ENCODE measurements at places on chromosomes 3 and 15.

DNA sequence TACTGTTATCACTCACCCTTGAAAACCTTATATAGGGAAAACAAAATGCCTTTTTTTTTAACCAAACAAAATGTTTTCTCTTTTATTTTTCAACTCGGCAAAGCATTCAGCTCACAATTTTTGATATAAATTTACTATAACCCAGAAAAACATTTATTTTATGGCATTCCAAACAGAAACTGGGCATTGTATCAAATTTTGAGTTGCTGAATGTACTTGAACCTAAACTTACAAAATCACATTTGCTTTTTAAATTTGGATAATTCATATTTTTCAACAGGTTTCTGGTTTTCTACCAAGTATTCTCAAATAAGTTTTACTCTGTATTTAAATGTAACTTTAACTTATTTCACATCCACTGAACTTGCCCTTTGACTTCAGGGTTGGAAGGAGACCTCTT lies 405.6 kb downstream of the GRM7 start:
- no peak for DNase-seq

GRCh38 chr3:175029828-175030227 lies 170.7 kb downstream of the NAALADL2 start:
- no peak for DNase-seq

DNA sequence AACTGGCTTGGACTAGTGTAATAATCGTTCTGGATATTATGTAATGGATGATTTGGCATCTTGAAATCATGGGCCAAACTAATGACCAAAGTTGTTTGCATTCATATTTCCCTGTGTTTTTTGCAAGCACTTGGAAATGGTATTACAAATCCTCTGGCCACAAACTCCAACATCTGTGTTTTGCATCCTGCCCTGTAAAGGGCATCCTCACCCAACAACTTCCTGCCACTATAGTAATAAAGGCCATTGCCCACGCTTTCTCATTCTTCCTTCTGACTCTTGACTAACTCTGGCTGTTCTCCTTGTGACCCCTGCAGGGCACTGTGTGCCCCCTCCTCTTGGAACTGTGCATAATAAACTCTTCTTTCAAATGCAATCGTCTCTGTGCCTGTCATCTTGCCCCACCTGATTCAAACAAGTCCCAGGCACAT lies 25.4 kb upstream of the PSMD6 start:
- DNase-seq: peak; percentile 59

DNA sequence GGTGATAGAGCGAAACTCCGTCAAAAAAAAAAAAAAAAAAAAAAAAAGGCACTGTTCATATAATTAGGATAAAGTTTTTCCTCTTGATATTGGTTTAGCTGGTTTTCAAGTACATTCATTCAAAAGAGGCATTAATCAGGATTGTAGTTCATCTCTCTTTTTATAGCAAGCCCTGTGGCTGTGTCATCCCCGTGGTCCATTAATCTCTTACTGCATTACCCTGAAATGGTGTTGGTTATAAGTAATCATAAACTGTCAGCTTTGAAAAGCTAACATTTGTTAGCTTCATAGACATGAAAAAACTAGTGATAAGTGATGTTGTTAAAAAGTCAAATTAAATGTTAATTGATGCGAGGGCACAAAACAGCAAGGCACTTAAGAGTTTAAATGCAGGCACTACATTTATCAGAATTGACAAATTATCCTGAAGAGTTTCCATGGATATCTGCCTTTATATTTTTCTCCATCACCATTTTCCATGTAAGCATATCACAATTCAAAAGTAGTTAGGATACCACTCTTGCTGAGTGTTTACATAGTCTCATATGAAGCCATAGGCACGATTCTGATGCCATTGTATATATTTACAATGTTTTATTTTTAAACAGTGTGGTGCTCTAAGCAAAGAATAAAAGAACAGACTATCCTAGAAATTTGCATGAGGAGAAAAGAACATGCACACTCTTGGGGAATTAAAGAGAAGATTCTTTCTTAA lies 193.1 kb downstream of the OTOL1 start:
- no peak for DNase-seq

DNA sequence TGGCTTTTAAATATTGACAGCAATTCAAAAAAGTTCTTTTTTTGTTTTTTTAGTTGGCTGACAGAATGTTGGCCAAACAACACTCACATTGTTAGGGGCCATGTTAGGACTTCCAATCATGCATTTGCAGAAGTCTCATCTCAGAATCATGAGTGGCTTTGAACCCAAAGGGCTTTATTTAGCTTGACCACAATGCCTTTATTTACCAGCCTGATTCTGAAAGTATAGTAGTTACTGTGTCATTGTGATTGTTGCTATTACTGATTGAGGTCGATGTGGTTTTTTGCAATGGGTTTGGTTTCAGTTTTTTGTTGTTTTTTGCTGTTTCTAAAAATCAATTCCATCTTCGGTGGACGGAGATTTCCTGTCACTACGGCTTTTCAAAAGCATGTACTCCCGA lies 7.2 kb downstream of the GLDN start:
- no peak for DNase-seq

DNA sequence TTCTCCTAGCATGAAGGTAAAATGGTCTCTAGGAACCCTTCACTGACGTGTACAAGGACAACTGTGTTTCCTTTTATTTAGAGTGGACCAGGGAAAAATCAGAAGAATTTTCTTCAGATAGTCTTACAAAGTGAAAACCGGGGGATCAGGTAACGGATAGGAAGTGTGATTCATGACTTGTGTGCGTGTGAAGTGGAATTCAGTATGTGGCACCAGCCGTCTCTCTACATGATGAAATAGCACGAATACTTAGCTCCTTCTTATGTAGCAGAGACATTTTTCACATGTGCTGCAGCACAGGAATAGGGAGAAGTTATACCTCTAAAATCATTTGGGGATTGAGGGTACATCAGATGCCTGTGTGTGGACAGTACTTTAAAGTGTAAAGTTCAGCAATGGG lies 159.2 kb downstream of the MEX3B start:
- no peak for DNase-seq

- no peak for DNase-seq
Measured at GRCh38 chr3:57279685-57280084, 12.8 kb downstream of the ASB14 start.

DNA sequence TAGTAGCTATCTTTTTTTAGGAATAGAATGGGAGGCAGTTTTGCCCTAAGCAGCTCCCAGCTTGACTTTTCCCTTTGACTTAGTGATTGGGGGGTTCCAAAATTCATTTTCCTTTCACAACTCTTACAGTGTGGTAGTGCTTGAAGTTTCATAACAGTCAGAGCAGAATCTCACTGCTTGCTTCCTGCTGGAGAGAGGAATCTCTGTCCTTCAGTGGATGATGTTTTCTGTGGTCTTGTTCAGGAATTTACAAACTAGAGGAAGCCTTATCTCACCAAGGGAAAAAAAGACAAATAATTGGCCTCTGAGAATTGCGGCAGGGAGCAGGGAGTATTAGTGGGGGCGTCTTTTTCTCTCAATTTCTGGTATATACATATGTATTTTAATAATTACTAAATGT lies 326.6 kb upstream of the C2CD4B start:
- no peak for DNase-seq

DNA sequence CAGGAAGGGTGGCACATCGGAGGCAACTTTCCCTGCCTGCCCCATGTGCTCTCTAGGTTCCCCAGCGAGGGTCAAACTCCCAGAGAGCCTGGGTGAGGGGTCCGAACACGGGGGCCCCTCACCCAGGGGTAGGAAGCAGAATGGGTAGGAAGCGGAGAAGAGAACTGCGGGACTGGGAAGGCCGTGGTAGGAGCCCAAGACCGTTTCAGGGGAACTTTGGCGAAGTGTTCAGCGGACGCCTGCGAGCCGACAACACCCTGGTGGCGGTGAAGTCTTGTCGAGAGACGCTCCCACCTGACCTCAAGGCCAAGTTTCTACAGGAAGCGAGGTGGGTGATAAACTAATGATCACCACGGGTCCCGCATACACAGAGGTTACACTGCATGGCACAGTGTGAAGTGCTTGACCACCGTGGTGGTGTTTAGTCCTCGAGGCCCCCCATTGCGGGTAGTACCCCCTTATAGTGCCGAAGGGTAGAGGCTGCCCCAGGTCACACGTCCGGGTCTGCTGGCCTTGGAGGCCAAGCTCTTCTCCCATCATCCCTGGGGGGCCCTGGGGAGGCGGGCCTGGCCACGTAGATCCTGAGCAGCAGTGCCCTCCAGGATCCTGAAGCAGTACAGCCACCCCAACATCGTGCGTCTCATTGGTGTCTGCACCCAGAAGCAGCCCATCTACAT lies 8.3 kb downstream of the FES start:
- no peak for DNase-seq

DNA sequence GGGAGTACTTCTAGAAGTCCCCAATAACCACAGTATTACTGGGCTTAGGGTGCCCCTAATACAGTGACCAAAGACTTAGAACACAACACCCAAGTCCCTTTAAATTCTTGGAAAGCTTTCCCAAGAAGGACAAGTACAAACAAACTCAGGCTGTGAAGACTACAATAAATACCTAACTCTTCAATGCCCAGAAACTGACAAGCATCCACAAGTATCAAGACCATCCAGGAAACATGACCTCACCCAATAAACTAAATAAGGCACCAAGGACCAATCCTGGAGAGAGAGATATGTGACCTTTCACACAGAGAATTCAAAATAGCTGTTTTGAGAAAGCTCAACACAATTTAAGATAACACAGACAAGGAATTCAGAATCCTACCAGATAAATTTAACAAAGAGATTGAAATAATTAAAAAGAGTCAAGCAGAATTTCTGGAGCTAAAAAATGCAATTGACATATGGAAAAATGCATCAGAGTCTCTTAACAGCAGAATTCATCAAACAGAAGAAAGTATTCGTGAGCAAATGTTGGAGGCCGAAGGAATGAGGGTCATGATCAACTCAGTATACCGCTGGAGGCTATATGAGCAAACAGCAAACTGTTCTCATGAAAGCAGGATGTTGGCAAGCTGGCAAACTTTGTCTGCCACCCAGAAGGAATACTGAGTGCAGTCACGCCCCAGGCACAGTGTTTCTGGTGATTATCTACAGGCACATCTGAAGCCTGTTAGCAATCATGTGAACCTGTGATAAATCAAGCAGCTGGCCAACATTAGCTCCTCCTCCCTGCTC lies 87.0 kb upstream of the NECTIN3 start:
- DNase-seq: no peak

GRCh38 chr3:109265295-109265694 lies 51.0 kb downstream of the DPPA2 start:
- peak; percentile 22 for DNase-seq

DNA sequence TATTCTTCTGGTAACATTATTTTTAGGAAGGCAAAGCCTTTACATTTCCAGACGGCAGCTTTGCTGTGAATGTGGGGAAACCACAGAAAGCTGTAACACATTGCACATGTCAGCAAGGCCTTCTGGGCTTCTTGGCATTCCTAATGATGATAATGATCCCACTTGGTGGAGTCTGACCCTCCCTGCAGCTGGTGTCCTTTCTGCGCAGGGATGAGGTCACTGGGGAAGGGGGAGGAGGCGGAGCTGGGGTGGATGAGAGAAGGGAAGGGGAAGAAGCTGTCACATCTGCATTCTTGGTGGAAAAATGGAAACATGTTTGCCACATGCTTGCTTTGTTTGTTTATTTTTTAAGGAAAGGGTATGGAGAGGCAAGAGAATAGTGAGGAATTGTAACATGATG lies 68.6 kb downstream of the FILIP1L start:
- DNase-seq: no peak

DNA sequence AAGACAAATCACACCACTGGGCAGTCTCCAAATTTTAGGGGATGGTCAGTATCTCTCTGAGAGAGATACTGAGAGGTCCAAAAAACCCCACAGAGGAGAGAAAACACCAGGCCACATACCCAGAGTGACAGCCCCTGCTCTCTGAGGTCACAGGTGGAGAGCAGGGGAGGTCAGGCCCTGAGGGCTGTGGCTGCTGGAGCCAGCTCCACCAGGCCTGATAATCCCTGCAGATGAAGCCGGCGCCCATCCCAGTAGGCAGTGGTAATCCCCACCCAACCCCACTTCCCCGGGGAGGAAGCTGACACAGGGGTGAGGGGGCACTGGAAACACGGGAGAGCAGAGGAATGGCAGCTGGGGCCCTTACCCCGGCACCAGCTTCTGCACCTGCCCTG lies 31.2 kb upstream of the SRP14 start:
- DNase-seq: no peak

GRCh38 chr3:10398341-10398740 lies 77.4 kb upstream of the SEC13 start:
- no peak for DNase-seq
